ENCODE measurements at places on chromosomes 6 and 20.

- no peak for DNase-seq
Measured at GRCh38 chr20:57513199-57513598, 11.7 kb downstream of the CTCFL start.

DNA sequence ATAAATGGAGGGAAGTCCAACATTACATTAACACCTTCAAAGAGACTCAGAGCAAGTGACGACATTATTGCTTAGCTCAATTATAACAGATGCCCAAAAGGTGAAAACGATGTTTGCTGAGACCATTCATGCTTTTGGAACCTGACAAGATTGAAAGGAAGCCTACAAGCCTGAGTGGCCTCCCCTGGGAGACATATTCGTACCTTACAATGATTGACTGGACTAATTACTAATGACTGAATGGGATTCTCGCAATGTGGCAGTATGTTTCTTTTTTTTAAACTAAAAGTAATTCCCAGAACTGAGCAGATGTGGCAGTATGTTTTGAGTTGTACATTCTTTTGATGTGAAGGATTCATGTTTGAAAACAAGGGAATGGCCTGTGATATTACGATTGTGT lies 49.9 kb downstream of the VEGFA start:
- DNase-seq = no peak

GRCh38 chr6:45026003-45026516 lies 302.1 kb upstream of the RUNX2 start:
- DNase-seq = no peak

DNA sequence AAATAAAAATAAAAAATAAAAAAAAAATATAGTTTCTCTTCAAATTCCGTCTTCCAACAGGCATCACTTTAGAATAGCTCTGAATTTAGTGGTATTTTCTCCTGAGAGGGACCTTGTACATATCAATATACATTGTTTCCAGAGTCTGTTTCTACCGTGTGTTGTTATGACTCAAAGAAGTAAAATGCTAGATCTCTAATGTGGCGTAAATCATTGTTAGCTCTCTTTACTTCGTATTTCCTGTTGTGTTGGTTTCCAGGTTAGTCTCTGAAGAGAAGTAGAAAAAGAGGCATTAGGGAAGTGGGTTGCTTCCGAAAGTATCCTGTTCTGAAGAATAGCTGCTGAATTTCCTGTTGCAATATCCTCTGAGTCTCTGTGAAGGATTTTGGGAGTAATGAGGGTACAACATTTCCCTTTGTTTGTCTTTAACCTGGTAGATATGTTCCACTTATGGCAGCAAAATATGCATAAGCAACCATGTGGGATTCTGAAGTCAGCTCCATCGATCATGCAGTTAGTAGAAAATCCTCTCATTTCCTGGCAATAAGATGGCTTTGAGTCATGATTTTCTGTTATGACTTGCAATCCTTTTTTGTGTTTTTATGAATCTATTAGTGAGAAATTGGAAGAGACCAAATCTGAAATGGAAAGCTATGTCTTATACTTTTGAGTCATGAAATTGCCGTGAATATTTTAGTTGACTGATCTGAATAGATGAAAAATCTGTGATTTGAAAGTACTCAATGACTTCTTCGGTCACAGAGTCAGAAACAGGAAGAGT lies 42.0 kb upstream of the MCHR2 start:
- DNase-seq = no peak

GRCh38 chr6:147046141-147046877 lies 157.9 kb upstream of the STXBP5 start:
- DNase-seq = no peak

- no peak for DNase-seq
Measured at GRCh38 chr6:154297210-154297609, 59.4 kb downstream of the IPCEF1 start.

- no peak for DNase-seq
Measured at GRCh38 chr6:16127471-16127870, 1.4 kb upstream of the MYLIP start.

DNA sequence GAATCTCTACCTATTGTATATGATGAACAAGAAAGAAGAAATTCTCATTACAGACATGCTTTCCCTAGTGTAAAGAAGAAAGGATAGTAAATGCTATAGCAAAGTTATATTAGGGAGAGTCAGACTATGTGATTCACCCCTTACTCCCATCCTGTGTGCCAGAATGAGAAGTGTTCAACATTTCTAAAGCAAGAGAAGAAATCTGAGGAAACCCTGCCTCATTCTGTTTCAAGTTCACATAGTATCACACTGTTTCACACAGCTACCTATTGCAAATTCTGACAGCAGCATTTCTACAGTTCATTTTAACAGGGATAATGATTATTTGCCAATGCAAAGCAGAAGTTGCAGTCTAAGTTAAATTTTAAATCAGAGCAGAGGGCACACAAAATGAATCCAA lies 267.2 kb upstream of the TCF21 start:
- no peak for DNase-seq

DNA sequence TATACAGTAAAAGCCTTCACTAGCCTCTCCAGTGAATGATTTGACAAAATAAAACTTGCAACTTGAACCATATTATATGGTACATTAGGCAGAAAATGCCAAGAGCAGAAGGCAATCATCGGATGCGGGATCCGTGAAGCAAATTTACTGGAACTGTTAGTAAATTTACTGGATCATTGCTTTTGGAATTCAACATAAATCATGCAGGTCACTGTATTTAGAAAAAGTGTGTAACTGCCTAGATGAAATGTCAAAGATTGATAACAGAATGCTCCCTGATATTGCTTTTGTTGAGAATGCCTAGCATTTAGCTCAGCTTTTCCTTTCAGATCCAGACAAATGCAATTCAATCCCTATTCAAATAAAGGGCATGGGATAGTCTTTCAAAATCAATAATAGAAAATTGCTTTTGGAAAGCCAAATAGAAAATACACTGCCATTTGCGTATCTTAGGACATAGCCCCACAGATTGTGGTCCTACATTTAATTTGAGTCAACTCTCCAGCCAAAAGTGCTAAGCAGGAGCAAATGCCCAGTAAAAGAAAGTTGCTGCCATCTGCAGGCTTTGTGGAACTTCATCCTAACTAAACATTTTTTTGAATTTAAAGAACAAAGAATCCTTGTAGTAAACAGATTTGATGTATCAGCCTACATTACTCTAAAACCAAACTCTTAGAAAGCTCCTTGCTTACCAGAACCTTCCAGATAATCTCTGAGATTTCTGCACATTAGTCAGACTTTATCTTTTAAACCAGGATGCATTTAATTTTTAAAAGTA lies 109.5 kb upstream of the HSF2 start:
- no peak for DNase-seq

DNA sequence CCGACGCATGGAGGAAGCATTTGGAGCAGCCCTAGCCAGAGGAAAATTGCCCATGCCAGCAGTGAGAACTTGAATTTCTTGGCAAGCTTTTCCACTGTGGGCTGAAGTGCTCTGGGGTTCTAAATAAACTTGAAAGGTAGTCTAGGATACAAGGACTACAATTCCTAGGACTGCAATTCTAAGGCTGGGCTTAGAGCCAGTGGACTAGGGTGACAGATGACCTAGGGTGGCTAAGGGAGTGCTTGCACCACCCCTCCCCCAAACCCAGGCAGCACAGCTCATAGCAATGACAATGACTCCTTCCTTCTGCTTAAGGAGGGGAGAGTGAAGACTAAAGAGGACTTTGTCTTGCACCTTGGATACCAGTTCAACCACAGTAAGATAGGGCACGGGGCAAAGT lies 122.3 kb downstream of the THBS2 start:
- no peak for DNase-seq

GRCh38 chr6:69232911-69233448 lies 563.8 kb downstream of the LMBRD1 start:
- DNase-seq = no peak
